ENCODE measurements at places on chromosomes 4 and X.

DNA sequence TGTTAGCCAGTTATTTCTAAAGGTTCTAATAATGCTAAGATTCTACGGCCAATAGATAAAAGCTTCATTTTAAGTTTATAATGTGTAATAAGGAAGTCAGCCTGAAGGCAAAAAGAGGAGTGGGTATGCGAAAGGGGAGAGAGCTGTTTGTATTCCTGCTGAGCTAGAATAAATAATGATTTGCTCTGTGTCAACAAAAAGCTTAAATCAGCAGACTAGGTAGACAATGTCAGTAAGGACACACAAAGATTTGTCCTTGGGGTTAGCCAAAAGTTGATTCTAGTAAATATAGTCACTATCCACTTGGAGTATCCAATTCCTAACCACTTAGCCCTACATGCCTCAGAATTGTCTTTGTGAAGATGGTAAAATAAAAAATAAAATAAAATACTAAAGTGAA lies 90.3 kb upstream of the GRIA3 start:
- DNase-seq: no peak

DNA sequence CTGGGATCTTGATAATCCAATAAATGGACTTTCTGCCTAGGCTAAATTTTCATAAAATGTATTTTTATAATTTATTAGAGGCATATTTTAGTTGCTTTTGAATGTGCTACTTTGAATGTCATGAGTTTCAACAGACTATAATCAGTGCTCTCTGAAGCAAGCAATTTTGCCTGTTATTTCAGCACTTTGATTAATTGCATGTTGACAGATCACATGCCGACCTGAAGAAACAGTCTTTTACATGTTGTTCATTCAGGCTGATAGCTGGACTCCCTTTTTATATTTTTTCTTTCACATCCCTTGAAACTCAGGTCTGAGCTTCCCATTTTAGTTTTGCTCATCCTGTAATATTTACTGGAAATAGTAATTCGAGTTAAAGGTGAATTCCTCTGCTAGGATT lies 341.0 kb downstream of the NAP1L3 start:
- DNase-seq: no peak

GRCh38 chr4:78018271-78019049 lies 38.7 kb upstream of the FRAS1 start:
- DNase-seq: no peak

GRCh38 chr4:41661442-41662076 lies 87.0 kb downstream of the PHOX2B start:
- no peak for DNase-seq

GRCh38 chrX:45735571-45735970 lies 534.9 kb upstream of the DIPK2B start:
- DNase-seq: no peak

DNA sequence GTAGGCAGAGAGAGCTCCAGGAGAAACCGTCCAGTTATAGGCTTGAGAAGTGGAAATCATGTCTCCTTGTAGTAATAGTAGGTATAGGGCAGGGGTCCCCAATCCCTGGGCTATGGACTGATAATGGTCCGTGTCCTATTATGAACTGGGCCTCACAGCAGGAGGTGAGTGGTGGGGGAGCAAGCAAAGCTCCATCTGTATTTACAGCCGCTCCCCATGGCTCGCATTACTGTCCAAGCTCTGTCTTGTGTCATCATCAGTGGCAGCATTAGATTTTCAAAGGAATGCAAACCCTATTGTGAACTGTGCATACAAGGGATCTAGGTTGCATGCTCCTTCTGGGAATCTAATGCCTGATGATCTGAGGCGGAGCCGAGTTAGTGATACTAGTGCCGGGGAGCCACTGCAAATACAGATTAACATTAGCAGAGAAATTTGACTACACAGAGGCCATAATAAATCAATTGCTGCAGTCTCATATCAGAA lies 67.6 kb downstream of the MRPL1 start:
- DNase-seq: no peak

GRCh38 chrX:126557151-126557550 lies 4.5 kb upstream of the DCAF12L1 start:
- DNase-seq: no peak

DNA sequence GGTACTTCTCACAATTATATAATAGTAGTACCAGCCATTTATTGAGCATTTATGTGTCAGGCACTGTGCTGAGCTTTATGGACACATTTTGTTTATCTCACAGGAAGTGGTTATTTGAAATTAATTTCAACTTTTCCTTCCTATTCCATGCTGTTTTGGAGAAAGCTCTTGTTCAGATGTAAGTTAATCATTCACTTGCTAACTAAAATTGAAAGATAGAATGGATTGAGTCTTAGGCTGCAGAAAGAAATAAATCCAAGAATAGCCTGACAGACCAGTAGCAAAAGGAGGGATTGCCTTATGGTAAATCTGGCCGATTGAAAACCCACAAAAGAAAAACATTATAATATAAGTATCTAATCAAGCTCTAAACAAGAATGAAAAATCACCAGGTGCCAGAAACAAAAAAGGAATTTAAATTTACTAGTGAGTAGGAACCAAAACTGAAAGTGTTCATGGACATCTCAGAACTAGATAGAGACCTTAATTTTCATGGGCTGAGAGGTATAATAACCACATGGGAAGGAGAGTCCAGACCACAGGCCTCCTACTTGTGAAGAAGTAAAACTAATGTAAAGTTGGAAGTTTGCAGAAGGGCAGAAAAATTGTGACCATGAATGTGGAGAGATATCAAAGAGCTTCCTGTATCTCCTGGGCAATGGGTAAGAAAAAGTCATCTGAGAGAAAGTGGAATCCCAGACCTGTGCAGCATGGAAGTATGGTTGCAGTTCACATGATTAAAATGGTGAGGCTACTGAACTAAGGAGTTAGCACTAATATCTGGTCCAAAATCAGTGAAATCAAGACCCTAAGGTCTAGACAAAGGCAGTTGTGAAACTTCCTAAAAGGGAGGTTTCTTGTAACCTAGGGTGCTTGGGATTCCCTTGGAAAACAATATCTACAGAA lies 38.0 kb downstream of the RADX start:
- no peak for DNase-seq

DNA sequence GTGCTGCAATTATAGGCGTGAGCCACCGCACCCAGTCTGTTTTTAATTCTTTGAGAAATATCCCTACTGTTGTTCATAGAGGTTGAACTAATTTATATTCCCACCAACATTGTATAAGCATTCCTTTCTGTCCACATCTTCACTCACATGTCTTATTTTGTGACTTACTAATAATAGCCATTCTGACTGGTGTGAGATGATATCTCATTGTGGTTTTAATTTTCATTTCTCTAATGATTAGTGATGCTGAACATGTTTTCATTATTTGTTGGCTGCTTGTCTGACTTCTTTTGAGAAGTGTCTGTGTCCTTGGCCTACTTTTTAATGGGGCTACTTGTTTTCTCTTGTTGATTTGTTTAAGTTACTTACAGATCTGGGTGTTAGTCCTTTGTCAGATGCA lies 310.9 kb upstream of the MAOA start:
- no peak for DNase-seq

Data from right kidney (tissue), 9 donors.